Suppressor macrophage treated with lipopolysaccharide for 4 hours (primary cell): ENCODE measurements at places on chromosomes 6 and 20.

DNA sequence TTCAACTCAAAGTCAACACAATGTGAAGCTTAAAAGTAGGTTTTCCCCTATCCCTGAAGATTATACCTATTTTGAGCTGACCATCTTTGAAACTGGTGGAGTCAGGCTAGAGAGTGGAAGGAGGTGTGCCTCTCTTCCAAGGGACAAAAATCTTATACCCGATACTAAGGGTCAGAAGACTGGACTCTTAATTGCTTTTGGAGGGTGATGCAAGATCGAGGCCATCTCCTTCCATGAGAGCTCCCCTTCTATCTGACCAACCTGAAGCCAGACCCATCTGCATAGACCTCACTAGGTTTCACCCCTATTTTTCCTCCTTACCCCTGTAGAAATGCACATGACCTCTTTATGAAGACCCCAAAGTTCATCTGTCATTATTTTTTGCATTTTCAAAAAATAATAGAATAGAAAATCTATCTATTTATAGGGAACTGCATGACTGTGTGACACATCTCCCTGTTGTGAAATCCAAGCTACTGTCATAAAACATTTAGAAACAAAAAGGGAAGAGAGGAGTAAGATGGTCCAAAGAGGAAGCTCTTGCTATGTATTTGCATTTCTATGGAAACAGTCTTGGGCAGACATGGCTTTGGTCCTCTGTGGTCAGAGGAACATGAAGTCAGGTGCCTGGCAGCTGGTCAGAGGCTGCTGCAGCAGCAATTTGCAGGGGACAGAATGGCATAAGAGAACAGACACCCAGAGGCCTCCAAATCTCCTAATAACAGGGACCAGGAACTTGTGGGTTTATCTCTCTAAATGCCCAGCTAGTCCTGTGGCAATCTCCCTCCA lies 349.2 kb downstream of the MAFB start:
- peak; percentile 95 for DNase-seq

GRCh38 chr6:39834278-39834677 lies 42.1 kb downstream of the DAAM2 start:
- no peak for DNase-seq

- DNase-seq: no peak
Observed at GRCh38 chr20:46312075-46312944, 4.0 kb upstream of the CDH22 start.

DNA sequence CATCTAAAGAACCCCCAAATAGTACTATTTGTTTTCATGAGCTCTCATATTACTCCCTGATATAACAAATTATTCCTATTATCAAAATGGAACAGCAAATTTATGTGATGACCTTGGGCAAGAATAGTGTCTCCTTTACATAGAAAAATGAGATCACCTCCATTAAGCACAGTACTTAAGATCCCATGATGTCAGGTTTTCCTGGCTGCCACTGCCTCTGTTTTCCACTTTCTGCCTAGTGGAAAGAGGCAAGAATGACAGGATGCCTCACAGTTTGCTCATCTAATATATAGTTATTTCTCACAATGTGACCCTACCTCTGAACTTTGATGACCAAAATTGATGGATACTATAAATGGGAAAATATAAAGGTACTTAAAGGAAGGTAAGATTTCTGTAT lies 260.1 kb upstream of the SGK1 start:
- no peak for DNase-seq

- no peak for DNase-seq
Observed at GRCh38 chr20:53345536-53346334, 247.9 kb downstream of the ZNF217 start.

- no peak for DNase-seq
Observed at GRCh38 chr20:13216533-13216932, 4.5 kb upstream of the ISM1 start.

GRCh38 chr20:46649965-46650542 lies 1.2 kb downstream of the SLC13A3 start:
- no peak for DNase-seq

DNA sequence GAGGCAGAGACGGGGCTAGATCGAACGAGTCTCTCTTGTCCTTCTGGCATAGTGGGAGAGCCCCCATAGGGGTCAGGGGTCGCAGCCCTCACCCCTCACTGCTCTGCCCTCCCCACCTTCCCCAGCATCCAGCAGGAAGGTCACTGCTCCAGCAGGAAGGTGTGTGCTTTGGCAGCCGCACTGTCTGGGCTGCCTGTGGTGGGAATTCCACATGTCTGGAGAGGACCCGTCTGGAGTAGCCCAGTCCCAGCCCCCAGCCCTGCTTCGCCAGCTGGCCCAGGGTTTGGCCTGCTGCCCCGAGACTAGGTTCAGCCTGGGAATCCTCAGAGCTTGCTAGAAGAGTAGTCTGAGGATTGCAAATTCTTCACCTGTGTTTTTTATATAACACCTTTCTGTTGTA lies 2.5 kb upstream of the R3HDML start:
- DNase-seq: no peak

DNA sequence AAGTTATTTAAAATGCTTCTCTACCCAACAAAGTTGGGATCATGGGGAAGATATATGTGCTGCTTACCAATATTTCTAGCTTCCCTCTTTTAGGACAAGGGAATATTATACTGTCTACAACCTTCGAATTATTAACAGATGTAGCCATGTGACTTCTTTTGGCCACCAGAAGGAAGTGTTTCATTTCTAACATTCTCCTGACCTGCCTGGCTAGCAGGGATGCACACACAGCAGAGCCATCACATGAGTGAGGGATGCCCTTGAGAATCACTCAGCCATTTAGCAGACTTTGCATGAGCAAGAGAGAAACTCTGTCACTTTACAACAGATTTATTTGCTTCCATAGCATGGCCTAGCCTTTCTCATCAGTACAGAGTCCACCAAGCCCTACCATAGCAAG lies 230.7 kb upstream of the MARCKS start:
- no peak for DNase-seq

GRCh38 chr6:37889486-37889885 lies 70.0 kb downstream of the ZFAND3 start:
- DNase-seq: no peak

DNA sequence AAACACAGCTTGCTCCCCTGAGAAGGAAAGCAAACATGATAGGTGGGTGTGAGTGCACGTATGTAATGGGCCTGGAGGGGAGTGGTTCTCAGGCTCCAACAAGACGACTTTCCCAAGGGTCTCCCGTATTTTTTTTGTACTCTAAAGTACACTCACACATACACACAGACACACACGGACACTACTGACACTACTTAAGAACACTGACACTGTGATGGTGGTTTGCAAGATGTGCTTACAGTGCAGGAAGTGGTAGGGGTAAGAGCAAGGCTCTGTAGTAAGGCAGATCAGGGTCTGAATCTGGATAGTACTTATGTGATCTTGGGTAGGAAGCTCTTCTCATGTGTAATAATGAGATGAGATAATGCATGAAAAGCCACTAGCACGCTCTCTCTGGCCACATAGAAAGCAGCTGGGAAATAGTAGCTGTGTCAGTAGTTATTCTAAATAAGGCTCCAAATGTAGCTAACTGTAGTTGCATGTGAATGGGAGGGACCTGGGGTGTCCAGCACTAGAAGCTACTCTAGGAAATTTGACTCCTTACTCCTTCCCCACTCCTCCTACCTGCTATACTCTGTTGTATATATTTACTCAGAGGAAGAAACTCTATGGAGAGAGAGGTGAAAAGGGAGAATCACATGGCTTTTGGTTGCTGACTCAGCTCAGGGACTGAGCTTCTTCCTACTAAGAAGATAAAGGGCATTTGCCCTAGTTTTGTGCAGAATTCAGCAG lies 8.4 kb upstream of the ZBTB24 start:
- no peak for DNase-seq

GRCh38 chr20:52926505-52926904 lies 45.7 kb upstream of the TSHZ2 start:
- DNase-seq: no peak

GRCh38 chr20:48180618-48181017 lies 395.3 kb upstream of the SULF2 start:
- no peak for DNase-seq

- DNase-seq: no peak
Observed at GRCh38 chr20:49006446-49006980, 39.6 kb upstream of the CSE1L start.

DNA sequence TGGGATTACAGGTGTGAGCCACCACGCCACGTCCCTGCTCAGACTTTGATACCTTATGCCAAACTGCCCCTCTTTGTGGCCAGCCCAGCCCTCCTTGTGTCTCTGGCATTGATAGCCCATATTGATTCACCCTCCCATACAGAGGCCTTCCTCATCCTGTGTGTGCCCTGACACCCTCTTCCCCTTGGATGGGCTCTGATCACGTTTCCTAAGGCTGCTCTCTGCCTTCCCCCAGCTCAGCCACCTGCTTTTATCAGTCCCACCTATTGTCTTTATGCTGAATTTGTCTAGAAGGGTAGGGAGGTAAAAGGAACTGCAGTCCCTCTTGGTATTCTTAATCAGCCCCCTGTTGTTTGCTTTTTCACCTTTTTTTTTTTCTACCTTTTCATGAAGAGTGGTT lies 95.9 kb downstream of the CDKAL1 start:
- DNase-seq: no peak

- DNase-seq: no peak
Observed at GRCh38 chr6:128438393-128438792, 82.0 kb downstream of the PTPRK start.

- DNase-seq: no peak
Observed at GRCh38 chr20:37522260-37523011, 1.4 kb downstream of the NNAT start.

- DNase-seq: no peak
Observed at GRCh38 chr6:106533054-106533453, 96.2 kb downstream of the RTN4IP1 start.

- DNase-seq: no peak
Observed at GRCh38 chr6:111765763-111766162, 107.5 kb downstream of the FYN start.
